GM12878 (cell line): ENCODE measurements at places on chromosomes 3 and 15. TPM values are rescaled to one million over a fixed set of nuclear protein-coding genes. Genes with fewer than 3 reads are reported as not detected.

GRCh38 chr3:148896062-148896461 is 31.0 kb downstream of the CPA3 start:
- DNase-seq, result no peak

- no peak for DNase-seq
These were observed 748.7 kb upstream of the CFAP20DC start for GRCh38 chr3:59798372-59799086.

DNA sequence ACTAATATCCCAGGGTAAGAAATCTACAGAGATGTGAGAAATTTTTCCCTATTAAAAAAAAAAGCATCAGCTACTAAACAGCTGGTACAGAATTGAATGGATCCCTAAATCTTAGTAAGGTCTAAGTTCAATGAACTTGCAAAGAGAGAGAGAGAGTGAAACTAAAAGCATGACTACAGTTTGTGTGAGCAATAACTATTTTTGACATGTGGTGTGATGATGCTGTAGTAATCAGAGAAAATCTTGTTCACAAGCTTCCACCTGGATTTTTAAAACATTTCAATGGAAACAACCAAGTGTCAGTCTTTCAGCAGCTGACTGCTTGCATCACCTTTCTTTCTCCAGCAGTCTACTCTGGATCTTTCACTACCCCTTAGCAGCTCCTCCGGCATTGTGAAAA is 45.2 kb upstream of the ABI3BP start:
- no peak for DNase-seq

DNA sequence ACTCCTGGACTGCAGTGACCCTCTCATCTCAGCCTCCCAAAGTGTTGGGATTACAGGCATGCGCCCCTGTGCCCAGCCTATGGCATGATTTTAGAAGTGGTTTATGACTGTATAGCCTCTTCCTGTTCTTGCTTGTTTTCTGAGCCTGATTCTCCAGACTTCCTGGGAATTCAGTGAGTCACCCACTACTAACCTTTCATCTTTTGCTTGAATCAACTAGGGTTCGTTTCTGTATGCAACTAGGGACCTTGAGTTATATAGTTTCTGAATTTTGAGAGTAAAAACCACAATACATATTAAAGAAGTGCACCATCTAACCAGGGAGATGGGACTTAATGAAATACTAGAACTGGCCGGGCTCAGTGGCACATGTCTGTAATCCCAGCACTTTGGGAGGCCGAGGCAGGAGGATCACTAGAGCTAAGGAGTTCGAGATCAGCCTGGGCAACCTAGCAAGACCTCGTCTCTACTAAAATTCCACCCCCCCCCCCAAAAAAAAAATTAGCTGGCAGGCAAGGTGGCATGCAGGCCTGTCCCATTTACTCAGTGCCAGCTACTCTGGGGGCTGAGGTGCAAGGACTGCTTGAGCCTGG is 76.0 kb downstream of the ZNF609 start:
- DNase-seq, result no peak

DNA sequence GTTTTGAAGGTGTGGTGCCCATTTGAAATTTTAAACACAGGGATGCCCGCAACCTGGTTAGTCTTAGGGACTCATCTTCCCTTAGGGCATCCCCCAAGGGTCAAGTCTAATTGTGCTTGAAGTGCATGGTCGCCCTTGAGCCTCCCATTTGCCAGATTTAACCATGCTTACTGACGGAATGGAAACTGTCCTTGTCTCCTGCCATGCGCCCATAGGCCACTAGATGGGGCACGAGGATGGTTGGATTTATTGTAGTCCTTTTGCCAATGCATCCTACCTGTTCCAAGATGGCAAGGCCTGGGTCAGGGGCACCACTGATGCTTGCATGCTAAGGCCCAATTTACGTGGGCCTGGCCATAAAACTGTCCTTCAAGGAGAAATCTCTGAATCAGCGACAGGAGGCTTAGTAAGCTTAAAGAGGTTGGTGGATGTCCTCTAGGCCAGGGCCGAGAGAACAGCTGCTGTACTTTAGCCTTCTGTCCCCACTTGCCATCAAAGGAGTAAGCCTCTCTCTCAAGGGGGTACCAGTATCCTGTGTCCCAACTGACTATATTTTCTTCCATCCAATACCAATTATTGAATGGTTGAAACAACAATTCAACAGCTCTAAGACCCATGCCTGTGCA is 355.4 kb downstream of the OTOL1 start:
- DNase-seq, result peak; percentile 8

DNA sequence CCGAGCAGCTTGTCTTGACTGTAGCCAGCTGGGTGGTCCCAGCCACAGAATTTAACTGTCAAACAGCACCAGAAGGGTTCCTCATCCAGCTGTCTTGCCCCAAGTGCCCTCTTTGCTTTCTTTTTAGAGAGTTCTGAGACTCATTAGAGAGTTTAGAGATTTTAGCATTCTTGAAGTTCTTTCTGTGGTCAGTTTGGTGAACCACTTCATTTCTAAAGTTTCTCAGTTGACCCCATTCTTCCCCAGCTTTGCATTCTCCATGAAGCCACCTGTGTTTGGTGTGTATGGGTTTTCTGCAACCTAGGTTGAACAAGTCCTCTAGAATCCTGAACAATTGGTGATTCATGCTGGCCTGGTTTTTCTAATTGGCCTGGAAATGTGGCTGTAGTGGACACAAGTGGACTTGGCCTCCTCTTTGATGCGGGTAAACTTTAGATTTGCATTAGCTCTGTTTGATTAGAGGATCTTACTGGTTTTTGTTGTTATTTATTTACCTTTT is 33.7 kb downstream of the FLNB start:
- peak; percentile 88 for DNase-seq

DNA sequence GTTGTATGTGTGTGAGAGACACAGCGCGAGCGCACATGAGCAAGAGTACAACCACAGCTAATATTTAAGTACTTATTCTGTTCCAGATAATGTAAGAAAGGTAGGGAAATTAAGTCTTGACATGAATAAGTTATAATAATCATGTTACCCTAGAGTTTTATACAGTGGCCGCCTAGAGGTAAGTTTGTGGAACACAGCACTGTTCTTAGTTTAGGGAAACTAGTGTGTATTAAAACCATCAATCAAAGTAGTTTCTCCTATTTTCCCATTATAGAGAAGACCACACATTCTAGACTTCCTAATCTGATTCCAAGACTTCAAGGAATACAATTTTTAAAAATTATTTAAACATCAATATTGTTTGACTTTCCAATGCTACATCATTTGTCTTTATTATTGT is 9.5 kb downstream of the ALDH1A2 start:
- no peak for DNase-seq

- DNase-seq, result no peak
These were observed 190.5 kb upstream of the CMC1 start for GRCh38 chr3:28050885-28051284.

GRCh38 chr3:59839810-59840515 is 790.1 kb upstream of the CFAP20DC start:
- DNase-seq, result peak; percentile 40

The IL20RB gene
- 0.58 and 0.97 TPM in 2 replicates for total RNA-seq

The DLL4 gene
- 0.08 TPM in 1 of 2 replicates, not detected in the other for total RNA-seq

The DNAH12 gene
- 0.05 and 0.19 TPM in 2 replicates for total RNA-seq

The NANOGP8 gene
- total RNA-seq, result not detected in 2 replicates

The ZMYND10 gene
- total RNA-seq, result 0.45 and 0.80 TPM in 2 replicates

The PLAAT1 gene
- not detected in 2 replicates for total RNA-seq

The ARPP21 gene
- total RNA-seq, result not detected in 2 replicates
